ENCODE measurements at places on chromosomes 1 and 21.

DNA sequence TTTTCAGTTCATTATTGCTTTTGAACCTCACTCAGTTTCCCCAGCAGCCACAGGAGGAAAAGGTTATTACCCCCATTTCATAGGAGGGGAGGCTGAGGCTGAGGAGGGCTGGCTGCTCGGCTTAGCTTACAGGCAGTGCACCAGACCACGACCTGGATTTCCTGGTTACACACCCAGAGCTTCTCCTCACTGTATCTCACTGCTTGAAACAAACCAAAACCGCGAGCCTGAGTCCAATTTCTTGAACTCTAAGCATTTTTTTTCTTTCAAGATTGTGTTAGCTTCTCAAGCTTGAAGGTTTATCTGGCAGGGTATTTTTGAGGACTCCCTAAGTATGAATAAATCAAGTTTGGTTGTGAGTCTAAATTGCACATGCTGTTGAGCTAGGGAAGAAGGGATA lies 188.9 kb upstream of the EDN2 start:
- peak; percentile 29 for DNase-seq

DNA sequence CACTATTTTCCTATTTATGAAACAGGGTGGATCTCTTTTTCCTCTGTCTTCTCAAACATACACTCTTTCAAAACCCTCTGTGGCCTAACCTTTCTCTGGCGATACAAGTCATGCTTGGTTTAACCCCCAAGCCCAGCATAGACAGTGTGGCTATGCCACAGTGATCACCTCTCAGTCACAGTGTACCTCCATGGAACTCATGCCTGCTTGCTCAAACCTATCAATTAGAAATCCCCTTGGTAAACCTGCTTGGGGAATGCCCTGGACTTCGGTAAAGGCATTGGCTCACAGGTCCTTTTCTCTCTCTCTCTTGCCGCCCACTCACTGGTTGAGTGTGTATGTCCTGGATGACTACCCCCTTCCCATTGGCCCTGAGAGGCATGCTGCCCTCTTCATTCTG lies 147.5 kb downstream of the CYYR1 start:
- no peak for DNase-seq

GRCh38 chr1:248596615-248597014 lies 885 bp downstream of the OR2T10 start:
- no peak for DNase-seq

GRCh38 chr1:183087001-183087400 lies 63.8 kb downstream of the LAMC1 start:
- DNase-seq: no peak

GRCh38 chr1:232868793-232869491 lies 63.7 kb downstream of the MAP10 start:
- no peak for DNase-seq

GRCh38 chr1:96964761-96965160 lies 243.2 kb downstream of the PTBP2 start:
- DNase-seq: no peak

- no peak for DNase-seq
Measured at GRCh38 chr1:207799989-207800648, 48.3 kb downstream of the CD46 start.

- no peak for DNase-seq
Measured at GRCh38 chr1:210233216-210233494, 559 bp downstream of the SERTAD4 start.

- no peak for DNase-seq
Measured at GRCh38 chr1:11802616-11802972, 3.2 kb downstream of the MTHFR start.

All from GDM1 (cell line).